ENCODE measurements at places on chromosomes 4 and X.

DNA sequence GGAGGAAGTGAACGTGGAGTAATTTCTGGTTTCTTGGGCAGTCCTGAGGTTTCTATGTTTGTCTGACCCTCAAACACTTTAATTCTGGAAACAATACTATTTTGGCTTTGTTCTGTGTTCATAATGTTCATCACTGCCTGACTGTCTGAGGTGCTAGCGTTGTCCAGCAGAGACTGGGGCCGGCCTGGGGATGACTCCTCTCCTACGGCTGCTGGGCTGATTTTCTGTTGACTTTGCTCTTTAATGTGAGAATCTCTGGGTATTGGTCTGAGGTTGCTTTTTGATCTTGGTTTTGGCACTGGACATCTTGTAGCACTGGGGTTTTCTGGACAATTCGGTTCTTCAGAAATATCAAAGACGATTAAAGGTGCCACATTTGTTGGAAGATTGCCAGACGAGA, 75.8 kb downstream of the RPS3A start:
- no peak for DNase-seq

- DNase-seq: no peak
These were observed 468.2 kb upstream of the DIPK2B start for GRCh38 chrX:45668686-45669443.

GRCh38 chrX:119755981-119756533, 2.3 kb upstream of the SOWAHD start:
- DNase-seq: no peak

DNA sequence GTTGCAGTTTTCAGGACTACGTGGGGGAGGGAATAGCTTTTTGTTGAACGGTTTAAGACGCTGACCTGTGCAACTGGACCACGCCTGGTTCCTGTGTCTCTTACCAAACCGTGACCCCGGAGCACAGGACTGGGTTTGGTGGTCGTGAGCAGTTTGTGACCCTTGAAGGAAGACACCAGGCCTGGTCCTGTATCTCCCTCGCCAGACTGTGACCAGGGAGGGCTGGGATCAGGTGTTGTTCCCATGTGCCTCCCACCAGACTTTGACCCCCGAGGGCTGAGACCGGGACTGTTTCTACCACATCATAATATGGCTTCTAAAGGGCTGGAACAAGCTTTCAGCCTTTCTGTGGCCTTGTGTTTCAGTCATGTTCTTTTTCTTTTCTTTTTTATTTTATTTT, 683 bp downstream of the EBP start:
- DNase-seq: no peak

DNA sequence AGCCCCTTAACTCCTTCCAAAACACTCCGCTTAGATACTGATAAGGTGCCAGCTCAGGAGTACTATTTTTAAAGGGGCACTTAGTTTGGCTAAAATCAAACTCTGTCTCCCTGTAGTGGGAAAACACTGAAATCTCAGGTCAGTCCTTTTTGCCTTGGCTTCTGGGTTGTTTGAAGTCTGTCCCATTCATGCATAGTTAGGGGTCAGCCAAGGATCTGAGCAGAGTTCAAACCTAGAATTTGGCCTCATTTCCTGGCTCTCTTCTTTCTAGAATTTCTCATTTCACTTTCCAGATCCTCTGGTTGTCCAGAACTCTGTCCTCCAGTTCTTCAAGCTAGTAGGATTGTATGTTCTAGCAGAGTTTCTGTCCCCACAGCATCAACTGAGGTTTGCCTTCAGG, 31.5 kb downstream of the NAT8L start:
- DNase-seq: no peak

- no peak for DNase-seq
These were observed 65.0 kb downstream of the CLDN34 start for GRCh38 chrX:10032147-10032546.

DNA sequence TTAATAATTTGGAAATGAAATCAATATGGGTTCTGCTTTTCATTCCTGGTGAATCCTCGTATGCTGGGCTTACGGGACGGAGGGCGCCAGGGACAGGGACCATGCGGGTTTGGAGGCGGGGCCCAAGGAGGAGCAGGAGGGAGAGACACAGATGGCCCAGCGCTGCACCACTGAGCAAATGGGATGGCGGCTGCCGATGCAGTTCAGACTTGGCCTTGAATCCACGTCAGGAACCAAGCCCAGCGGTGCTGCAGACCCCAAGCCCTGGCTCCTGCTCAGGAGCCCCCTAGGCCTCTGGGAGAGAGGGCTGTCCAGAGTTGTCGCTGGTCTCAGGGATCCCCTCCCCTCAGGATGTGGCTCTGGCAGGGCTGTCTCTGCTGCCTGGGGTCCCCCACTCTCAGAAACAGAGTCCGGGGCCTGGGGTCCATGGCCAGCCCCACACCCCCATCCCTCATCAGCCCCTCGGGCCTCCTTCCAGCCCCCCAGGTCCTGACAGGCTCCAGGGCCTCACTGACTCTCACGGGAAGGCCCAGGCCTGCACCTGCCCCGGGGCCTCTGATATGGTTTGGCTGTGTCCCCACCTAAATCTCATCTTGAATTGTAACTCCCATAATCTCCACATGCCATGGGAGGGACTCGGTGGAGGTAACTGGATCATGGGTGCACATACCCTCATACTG, 75.2 kb downstream of the FAM53A start:
- no peak for DNase-seq

DNA sequence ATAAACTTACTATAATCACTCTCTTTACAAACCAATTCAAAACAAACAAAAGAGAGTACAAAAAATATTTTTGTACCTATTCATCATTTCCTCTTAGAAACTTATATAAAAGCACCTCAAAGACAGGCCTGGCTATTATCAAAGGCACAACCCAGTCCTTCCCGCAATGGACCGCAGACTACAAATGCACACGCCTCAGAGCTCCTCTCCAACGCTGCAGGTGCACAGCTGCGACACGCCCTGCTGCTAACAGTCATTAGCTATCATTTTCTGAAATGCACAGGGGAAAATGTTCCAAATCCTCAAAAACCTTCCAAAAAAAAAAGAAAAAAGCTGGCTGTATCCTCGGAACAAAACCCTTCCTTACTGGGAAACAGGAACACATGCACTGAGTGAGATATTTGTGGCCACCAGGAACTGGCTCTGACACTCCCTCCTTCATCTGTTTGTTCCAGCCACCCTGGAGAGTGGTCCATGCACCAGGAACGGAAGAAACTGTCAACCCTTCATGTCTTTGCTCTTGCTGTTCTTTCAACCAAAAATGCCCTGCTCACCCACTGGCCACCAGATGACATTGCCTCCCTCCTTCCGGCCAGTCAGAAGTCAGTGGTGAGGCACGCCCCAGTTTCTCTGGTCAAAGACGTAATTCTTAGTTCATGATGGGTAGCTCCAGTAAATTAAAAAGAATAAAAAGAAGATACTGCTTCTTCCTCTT, 16.7 kb downstream of the IRF2 start:
- no peak for DNase-seq

GRCh38 chrX:101028562-101028961, 23.3 kb downstream of the TRMT2B start:
- no peak for DNase-seq

- DNase-seq: no peak
These were observed 42.7 kb upstream of the RASSF6 start for GRCh38 chr4:73662709-73663546.

- no peak for DNase-seq
These were observed 17.6 kb upstream of the CCNI start for GRCh38 chr4:77093401-77093800.

DNA sequence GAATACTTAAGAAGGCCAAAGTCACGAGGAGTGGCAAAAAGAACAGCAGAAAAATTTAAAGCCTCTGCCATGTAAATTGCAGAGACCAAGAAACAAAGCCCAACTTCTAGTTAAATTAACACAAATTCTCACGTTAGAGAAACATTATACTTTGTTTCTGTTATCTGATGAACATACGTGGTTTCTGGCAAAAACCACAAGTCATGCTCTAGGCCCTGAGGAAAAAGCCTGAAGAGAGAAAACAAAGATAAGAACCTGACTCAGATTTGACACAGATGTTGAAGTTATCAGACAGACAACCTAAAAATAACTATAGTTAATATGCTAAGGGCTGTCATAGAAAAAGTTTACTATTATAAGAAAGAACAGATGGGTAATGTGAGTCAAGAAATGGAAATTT, 149.1 kb upstream of the PCDH10 start:
- DNase-seq: no peak

DNA sequence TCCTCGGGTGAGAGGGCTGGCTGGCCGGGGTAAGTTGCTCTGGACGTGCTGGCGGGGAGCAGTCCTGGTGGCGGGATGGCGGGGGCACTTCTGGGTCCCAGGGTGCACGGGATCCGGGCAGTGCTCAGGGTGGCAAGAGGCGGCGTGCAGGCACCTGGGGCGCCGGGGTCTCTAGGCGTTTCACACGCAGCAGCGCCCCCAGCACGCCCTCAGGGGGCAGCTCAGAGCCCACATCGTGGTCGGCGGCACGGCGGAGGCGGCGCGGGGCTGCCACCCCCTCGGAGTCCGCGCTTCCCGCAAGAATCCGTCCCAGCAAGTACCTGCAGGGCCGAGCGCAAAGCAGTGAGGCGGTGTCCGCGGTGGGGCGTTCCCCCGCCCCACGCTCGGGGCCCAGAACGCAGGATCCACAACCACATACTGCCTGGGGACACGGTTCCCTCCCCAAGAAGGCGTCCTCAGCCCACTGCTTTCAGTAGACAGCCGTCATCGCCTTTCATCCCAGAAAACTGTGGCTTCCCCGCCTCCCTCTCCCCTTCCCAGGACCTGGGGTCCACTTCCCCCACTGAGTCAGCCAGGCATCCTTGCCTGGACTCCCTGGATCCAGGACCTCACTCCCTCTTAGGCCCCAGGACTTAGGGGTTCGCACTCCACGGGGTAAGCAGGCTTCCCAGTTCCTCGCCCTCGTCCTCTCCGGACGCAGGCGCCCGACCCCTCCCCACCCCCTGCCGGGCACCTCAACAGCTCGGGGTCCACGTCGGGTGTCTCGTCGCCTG, 4.1 kb downstream of the PCSK1N start:
- DNase-seq: no peak

DNA sequence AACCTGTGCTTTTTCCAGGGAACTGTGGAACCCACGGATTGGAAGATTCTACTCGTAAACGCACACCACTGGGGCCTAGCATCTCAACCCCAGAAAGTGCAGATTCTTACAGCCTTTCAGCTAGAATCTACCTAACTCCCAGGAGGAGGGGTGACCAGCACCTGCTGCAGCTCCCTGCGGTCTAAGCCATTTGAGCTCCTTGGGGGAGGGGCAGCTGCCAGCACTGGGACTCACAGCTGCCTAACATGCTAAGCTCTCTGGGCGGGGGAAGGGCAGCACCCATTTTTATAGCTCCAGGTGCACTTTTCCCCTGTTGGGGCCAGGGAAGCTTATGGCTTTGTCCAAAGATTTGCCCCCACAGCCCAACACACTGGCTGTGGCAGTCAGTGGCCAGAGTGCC, 595.7 kb upstream of the EPHA5 start:
- no peak for DNase-seq

- DNase-seq: no peak
These were observed 73.2 kb downstream of the HTRA3 start for GRCh38 chr4:8342651-8343261.

DNA sequence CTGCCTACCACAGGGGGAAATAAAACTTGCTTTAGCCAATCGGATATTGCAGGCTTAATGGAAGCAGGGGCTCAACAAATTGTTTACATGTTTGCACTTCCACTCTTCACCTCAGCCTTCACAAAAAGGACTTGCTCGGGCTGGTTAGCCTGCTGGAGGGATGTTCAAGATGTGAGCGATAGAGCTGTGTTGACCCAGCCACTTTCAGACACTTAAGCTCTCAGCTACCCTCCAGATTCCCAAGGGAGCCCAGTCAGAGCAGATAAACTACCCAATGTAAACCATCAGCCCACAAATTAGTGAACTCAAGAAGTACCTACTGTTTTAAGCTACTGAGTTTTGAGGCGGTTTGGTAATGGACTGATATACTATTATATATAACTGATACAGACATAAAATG, 508.4 kb upstream of the FTHL17 start:
- DNase-seq: no peak

All from stimulated activated CD8-positive, alpha-beta memory T cell treated with anti-CD3 and anti-CD28 coated beads, Interleukin-4, amount 100 ng/mL, for 1 hour (primary cell).